ENCODE measurements at places on chromosomes 16 and 17.

DNA sequence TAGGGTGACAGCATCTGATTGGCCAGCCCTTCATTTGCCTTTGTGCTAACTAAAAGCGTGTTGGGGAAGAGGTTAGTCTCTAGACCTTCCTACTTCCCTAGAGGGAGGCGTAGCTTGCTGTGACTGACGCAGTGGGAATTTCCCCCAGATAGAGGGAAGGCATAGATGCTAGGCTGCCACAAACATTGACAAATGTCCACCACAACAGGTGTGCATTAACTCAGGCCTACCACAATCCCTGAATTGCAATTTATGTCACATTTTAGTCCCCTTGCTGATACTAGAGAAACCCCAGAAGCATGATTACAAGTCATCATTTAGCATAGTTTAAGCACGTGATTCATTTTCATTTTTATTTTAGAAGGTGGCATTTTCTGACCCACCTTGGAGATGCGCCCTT, 76.3 kb upstream of the WSB1 start:
- no peak for DNase-seq

- no peak for DNase-seq
Observed at GRCh38 chr17:67160791-67161190, 84.2 kb downstream of the HELZ start.

DNA sequence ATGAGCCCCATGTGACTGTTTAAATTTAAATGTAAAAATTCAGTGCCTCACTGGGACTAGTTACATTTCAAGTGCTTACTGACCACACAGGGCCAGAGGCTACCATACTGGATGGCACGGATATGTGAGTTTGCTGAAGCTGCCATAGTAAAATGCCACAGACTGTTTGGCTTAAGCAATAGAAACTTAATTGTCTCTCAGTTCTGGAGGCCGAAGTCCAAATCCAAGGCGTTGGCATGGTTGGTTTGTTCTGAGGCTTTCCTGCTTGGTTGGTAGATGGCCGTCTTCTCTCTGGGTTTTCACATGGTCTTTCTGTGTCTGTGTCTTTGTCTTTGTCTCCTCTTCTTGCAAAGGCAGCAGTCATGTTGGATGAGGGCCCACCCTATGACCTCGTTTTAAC, 878.9 kb upstream of the RBFOX1 start:
- no peak for DNase-seq

DNA sequence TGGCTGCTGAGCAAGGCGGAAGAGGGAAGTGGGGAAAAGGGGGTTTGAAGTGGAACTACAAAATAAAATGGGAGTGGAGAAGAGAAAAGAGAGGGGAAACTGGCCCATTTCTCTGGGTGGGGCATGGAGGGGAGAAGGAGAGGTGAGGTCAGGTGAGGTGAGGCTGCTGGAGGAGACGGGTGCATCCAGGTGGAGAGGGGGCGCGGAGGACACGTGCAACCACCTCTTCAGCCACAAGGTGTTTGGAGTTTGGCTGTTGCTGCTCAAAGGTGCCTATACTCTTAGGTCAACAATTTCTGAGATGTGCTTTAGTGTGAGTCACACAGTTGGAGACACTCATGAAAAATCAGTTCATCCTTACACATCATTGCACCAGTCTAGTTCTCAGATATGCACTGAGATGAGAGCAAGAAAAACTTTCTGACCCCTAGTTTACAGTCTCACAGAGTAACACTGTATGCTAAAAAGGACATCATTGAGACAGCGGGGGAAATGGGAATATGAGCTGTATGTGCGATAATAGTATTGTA, 4.8 kb downstream of the SLC6A4 start:
- DNase-seq: no peak

- DNase-seq: no peak
Observed at GRCh38 chr17:37098910-37099664, 150.3 kb downstream of the AATF start.

- no peak for DNase-seq
Observed at GRCh38 chr17:1203967-1204291, 24.1 kb upstream of the ABR start.

DNA sequence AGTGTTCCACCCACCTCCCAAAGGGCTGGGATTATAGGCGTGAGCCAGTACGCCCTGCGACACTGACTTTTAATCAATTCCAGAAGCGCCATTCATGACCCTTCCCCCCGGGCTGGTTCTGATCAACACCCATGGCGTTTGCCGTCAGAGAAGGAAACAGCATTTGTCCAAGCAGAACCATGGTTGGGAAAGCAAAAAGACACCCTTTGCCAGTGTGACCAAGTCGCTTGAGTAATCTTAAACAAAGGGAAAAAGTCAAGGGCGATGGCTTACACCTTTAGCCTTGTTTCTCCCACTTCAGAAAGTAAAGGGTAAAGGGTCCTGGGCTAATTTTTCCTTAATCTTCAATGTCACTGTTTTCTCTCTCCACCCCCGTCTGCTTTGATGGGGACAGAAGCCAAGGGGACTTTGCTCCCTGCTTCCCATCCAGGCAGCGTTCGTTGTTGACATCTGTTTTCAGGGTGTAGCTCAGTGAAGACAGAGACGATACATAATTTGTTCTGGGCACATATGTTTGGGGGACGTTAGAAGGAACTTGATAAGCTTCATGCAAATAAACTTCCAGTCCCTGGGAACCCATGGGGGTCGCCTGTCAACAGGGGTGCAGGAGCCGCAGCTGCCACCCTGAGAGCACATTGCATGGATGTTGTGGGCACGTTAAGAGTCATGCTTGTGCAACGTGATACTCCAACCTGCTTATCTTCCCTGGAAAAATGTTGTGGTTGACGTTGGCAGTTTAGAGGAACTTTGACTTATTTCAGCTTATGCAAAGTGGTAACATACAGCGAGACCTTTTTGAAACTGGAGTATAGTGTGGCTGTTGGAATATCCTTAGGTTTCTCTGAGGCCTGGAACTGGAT, 50.6 kb upstream of the TANGO6 start:
- no peak for DNase-seq

Data from stimulated activated CD4-positive, alpha-beta T cell treated with anti-CD3 and anti-CD28 coated beads, TNF-alpha, amount 100 ng/mL, for 48 hours (primary cell).